ENCODE measurements at places on chromosomes 2 and 18. TPM values are rescaled to one million over a fixed set of nuclear protein-coding genes. Genes with fewer than 3 reads are reported as not detected.

Gene TRIM43
- total RNA-seq = not detected

Gene BMPR2
- 15.6 TPM for total RNA-seq

Gene ALPP
- total RNA-seq = 5.2 TPM

Gene LRRTM1
- total RNA-seq = not detected

Gene CWC22
- 10.7 TPM for total RNA-seq

Gene ABCA12
- total RNA-seq = 0.17 TPM

Gene GPR35
- 0.50 TPM for total RNA-seq

Gene OSBPL6
- total RNA-seq = 7.4 TPM

Gene LIMS3
- not detected for total RNA-seq

Gene MARCO
- total RNA-seq = 0.08 TPM

Gene CDK15
- total RNA-seq = not detected

All from A549 treated with Mapracorat at 1 μM for 4 hours (cell line).